ENCODE measurements at places on chromosomes 4 and X.

GRCh38 chrX:56000729-56001128, 231.4 kb upstream of the KLF8 start:
- no peak for DNase-seq

DNA sequence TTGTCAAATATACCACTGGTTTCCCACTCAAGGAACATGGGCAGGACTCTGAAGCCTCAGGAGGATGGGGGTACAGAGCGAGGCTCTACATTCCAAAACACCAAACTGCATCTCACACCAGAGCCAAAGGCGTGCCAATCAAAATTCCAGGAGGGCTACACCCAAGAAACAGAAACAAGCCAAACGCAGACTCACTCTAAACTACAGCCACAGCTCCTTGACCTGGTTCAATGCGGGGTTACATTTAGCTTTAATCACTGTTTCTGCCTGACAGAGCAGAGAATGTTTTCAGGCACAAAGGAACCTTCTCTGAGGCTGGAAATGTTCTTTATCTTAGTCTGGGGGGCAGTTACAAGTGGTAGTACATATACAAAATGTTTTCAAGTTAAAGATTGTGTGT, 2121.5 kb upstream of the AGA start:
- no peak for DNase-seq

DNA sequence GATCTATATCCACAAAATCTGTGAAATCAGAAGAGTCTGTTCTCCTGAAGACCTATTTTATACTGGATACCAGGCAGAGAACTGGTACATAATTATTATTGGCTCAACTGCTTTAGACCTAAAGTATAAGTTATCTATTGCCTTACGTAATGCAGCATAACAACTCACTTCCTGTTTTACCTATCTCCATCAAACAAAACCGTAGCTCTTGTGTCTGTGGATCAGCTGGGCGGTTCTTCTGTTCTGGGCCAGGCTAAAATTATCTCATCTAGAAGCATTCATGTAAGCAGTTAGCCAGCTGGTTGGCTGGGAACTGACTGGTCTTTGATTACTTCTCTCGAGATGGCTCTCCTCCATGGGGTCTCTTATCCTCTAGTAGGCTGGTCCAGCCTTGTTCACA, 57.8 kb downstream of the PPP1R2C start:
- no peak for DNase-seq

- no peak for DNase-seq
Observed at GRCh38 chr4:93179044-93179443, 649.5 kb upstream of the ATOH1 start.

- DNase-seq, result no peak
Observed at GRCh38 chrX:70755850-70756249, 152.7 kb downstream of the TEX11 start.

GRCh38 chrX:10482261-10482660, 138.1 kb downstream of the MID1 start:
- no peak for DNase-seq

GRCh38 chr4:147409350-147409749, 71.5 kb upstream of the EDNRA start:
- no peak for DNase-seq

DNA sequence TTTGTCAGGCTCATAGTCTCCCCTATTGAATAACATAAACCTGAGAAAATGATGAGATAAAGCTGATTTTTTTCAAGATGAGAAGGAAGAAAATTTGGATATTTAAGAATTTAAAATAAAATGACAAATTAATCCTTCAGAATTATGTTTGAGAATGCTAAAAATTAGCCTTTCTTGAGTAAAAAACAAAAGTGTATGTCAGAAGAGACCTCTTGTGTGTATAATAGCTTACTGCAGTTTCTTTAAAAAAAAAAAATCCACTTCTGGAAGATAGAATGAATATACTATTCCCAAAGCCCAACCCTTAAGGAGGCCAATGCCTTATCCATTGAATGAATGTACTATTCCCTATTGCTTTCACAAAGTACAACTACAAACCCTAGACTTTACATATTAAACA, 281.8 kb downstream of the RAPGEF2 start:
- no peak for DNase-seq

GRCh38 chr4:83179205-83179604, 64.7 kb upstream of the PLAC8 start:
- no peak for DNase-seq

GRCh38 chr4:139892973-139893736, 227.5 kb downstream of the MGST2 start:
- no peak for DNase-seq

- no peak for DNase-seq
Observed at GRCh38 chrX:107450823-107451509, 1.5 kb downstream of the FRMPD3 start.

- no peak for DNase-seq
Observed at GRCh38 chr4:11028334-11028733, 343.8 kb upstream of the CLNK start.

- no peak for DNase-seq
Observed at GRCh38 chr4:161650812-161651211, 513.0 kb downstream of the FSTL5 start.

Measured in NCI-H2029 (cell line).